ENCODE measurements at places on chromosomes 5 and 9.
A peak's percentile ranks its signal among the peaks of the same experiment; 100 is the strongest.

GRCh38 chr5:149271716-149272563, at the start of gene AFAP1L1:
AFAP1L1 (plus strand) TSS chr5:149271859; CDS start chr5:149271969, 110 bp downstream.
- DNase-seq = no peak

DNA sequence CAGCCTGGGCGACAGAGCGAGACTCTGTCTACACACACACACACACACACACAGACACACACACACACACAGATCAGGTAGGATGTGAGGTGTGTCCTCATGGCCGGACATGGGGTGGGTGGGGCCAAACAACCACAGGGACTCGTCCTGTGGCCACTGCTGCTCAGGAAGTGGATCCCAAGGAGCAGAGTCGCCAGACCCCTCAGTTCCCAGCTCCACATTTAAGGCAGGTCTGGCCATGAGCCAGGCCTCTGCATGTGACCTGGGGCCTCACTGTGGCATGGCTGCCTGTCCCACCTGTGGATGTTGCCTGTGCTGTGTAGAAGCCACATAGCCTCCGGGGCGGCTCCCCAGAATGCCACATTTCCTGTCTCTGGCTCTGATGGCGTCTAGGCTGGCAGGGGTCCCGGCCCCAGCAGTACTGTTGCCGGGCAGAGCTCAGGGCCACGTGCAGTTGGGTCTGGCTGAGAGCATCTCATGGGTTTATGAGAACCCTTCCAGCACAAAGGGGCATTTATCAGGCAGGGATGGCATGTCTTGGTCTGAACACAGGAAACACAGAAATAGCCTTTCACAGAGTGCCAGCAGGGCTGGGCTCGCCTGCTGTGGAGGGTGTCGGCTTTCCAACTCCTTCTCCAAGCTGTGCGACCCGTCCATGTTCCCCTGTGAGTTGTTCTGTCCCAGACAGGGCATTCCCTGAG, 9.9 kb upstream of the NINJ1 start:
- DNase-seq = no peak

- DNase-seq = no peak
These were observed 93.5 kb downstream of the SSBP2 start for GRCh38 chr5:81657386-81657785.

DNA sequence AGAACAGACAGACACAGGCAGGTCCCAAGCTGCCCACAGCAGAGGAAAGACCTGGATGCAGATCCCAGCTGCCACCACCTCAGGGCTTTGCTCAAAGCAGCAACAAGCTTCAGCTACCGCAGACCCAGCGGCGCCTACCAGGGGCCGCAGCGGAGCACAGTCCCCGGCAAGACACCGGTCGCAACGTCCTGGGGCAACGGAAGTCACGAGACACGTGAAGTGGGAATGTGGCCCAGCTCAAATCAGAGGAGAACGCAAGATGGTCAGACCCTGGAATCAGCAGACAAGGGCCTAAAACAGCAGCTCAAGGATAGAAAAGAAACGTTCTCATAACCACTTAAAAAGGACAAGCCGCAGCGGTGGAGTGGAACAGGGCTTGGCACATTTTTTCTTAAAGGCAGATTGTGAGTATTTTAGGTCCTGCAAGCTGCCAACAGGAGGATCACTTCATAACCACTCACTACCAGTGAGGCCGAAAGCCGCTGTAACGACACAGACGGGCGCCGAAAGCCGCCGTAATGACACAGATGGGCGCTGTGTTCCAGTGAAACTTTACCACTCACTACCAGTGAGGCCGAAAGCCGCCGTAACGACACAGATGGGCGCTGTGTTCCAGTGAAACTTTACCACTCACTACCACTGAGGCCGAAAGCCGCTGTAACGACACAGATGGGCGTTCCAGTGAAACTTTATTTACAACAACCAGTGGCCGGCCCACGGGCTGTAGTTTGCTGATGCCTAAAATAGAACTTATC, 21.7 kb downstream of the SLC9A3 start:
- peak; percentile 52 for DNase-seq

GRCh38 chr9:87342743-87343142, 154.9 kb upstream of the DAPK1 start:
- no peak for DNase-seq

GRCh38 chr5:61878471-61878870, 427.5 kb upstream of the KIF2A start:
- no peak for DNase-seq

DNA sequence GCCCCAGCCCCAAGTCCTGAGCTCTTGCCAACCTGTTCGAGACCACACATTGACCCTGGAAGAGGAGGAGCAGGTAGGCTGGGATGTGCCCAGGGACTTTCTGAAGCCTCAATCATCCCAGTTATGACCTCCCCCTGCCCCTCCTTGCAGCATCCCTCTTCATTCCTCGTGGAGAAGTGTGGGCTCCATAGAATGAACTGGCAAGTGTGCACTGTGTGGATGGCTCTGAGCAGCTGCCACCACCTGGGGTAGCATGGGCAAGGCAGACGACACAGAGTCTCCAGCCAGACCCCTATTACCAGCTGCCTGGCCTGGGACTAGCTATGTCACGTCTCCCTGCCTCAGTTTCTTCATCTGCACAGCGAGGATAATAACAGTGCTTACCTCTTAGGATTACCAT, 33.5 kb downstream of the GADD45G start:
- no peak for DNase-seq

GRCh38 chr9:18238254-18238653, 235.7 kb upstream of the ADAMTSL1 start:
- DNase-seq = no peak
